ENCODE measurements at places on chromosomes 5 and 9.

DNA sequence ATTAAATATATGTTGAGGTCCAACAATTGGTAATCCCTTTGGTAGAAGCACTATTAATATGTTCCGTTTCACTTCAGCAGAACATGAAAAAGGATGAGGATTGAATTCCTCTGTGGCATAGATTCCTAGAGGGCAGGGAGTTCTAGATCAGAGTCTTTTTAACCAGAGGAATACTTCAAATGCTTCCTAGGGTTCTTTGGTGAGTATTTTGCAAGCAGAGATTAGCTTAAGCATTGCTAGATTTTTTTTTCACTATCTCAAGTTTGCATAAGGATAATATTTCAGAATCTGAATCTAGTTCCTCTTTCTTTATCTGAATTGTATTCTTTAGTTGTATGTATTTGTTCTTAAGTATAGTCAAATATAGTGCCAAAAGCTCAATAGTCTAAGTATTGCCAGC, 116.6 kb upstream of the ADAMTSL1 start:
- no peak for ATAC-seq

DNA sequence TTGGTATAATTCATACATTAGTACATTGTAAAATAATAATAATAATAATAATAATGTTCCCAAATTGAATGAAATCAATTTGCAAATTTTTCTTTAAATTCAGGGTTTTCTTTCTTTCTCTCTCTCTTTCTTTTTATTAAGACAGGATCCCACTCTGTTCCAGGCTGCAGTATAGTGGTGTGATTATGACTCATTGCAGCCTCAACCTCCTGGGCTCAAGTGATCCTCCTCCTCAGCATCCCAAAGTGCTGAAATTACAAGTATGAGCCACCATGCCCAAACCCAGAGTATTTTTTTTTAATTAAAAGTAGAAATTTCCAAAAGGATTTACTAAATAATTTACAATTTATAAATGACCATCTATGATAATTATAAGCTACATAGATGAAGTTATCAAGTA, 117.7 kb downstream of the HOMER1 start:
- ATAC-seq: no peak

DNA sequence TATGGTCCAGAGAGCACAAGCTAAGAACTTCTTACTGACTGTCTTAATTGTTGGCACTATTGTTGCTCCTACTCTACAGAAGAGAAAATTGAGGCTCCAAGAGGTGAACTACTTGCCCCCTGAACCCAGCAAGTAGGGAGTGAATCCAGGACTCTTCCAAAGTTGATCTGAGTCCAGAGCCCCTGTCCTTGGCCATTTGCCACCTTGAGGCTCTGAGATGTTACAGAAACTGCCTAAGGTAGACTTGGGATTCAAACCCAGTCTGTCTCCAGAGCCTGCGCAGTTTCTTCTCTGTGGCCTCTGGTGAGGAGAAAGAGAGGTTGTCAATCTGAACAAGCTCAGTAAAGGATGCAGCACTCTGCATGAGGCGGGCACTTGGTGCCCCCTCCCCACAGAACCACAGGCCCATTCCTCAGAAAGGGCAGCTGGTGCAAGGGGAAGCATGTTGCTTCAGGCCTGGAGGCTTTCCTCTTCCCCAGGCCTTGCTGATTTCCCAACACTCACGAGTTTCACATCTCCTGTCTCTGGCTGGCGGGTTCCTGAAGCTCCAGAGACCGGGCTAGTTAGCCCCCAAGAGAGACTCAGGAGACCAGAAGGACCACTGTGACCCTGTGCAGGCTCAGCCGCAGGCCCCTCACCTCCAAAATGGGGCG, 2.9 kb upstream of the LCP2 start:
- ATAC-seq: no peak

GRCh38 chr9:136278894-136279293, 25.0 kb downstream of the CCDC187 start:
- no peak for ATAC-seq

- ATAC-seq: no peak
Observed at GRCh38 chr9:109411798-109412352, 86.2 kb downstream of the PTPN3 start.

DNA sequence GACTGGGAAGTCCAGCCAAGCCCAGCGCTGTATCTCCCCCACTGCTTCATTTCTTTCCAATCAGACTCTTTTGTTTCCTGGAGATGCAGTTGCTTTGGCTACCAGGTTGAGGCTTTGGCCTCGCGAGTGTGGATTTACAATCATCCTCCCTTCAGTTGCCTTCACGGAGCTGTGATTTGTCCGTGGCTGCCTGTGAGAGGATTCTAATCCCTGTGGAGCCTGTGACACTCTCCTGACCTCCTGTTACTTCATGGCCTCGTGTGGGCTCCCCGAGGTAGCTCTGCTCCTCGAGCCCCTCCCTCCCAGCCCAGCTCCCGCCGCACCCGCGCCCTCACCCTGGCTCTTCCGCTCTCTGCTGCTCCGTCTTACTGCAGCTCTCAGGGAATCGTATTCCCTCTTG, 107.2 kb upstream of the STC2 start:
- peak; percentile 42 for ATAC-seq

DNA sequence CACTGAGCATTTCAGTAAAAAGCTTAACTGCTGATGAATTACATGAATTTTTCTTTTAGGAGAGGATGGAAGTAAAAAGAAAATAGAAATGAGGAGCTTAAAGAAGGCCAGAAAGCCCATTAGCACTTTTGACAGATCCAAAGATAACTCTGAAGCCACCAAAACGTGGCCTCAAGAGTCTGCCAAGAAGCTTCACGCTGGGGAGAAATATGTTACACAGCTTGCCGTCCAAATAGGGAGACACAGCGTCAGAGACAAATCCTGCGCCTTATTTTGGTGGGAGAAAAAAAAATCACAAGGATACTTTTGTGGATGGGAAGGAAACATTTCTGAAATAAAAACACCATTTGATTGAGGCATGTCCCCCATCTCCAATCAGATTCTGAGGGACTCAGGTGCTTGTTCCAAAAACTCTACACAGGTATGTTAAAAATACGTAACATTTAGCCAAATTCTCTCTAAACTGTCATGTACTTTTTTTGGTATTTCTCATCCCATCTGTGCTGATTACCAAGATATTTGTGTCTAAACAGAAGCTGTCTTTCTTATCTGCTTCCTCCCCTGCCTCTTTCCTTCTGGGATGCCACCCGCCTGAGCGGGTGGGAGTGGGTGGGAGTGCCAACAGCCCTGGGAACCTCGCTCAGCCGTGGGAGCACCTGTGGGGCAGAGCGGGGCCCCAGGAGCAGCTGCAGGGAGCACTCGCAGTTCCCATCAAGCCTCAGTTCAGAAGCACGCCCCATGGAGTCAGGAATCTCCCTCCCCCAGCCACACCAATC, 275.5 kb downstream of the DENND1A start:
- ATAC-seq: no peak

DNA sequence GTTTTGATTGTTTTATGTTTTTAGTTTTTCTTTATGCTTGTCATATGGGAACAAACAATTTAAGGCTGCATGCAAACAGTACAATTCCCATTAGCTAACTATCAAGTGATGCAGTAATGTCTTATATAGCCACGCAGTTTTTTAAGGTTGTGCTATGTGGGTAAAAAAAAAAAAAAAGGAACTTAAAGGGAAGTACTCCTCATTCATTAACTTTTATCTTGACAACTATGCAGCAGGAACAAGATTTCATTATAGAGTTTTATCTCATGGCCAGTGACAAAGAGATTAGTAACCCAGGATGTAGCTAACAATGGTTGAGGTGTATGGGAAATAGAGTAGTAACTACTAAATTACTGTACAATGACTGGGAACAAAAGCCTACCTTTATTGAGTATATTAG, 1008.2 kb upstream of the CDH9 start:
- ATAC-seq: no peak

GRCh38 chr5:93346301-93346700, 234.7 kb downstream of the NR2F1-AS1 start:
- ATAC-seq: no peak

DNA sequence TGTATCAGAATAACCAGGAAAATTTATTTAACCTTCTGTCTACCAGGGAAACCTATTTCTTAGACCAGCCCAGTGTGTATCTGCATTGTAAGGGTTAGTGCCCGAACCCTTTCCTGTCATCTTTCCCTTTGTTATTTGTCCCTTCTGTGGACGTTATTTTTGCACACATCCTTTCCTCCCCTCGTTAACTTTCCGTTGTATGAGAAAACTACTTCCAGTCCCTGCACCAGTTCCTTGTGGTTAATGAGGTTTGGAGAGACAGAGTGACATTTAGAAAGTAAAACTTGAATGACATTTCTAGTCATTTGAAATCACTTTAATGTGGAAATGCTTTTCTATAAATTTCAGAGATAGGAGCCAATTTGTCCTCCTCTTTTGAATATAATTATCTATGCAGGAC, 4.3 kb upstream of the IFNB1 start:
- no peak for ATAC-seq

- peak; percentile 80 for ATAC-seq
Observed at GRCh38 chr9:127035948-127036347, 86.5 kb downstream of the ANGPTL2 start.

DNA sequence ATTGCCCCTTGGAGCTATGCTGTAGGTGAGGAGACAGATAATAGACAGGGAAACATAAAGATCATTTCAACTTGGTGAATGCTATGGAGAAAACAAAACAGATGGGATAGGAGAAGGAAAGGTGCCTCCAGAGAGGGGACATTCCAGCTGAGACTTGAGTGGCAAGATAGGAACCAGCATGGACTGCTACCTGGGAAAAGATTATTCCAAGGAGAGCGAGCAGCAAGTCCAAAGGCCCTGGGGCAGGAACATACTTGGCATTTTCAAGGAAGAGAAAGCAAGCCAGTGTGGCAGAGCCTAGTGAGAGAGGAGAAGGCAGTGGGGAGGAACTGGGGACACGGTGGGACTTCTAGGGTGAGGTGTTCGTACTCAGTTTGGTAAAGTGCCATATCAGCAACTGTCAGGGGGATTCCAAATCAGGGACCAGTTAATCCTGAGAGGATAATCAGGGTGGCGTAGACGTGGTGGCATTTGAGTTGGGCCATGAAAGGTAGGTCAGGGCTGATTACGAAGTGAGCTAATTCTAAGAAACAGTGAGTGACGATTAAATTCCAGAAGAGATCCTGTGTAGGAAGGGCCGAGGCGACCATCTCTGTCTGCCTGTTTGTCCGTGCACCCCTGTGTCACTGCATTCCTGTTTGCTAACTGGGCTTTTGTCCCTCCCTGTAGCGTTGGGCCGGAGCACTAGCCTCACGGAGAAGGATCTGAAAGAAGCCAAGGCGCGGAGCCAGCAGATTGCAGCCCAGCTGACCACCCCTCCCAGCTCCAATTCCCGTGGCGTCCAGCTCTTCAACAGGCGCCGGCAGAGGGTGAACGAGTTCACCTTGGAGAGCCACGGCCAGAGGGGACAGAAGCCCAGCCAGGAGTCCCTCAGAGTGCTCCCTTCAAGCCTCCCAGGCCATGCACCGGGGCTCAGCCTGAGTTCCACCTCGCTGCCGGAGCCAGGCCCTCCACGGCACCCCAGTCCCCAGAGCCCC, 7.1 kb downstream of the SYNPO start:
- ATAC-seq: peak; percentile 17

DNA sequence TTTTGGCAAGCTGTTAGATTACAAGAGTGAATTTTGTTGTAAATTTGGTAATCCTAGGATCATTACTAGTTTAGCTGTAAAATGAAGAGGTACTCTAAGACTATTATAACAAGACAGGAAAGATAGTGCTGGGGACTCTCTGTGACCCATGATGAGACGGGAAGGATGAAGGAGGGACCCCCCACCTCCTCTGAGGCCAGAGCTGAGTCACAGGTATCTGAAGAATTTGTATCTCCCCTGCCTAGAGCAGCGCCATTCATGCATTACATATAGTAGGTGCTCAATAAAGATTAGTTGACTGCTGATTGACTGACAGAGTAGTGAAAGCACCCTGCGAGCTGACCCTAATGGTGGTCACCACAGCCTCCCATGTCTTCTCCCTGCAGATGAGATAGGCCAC, 202.8 kb downstream of the SNX18 start:
- ATAC-seq: no peak

DNA sequence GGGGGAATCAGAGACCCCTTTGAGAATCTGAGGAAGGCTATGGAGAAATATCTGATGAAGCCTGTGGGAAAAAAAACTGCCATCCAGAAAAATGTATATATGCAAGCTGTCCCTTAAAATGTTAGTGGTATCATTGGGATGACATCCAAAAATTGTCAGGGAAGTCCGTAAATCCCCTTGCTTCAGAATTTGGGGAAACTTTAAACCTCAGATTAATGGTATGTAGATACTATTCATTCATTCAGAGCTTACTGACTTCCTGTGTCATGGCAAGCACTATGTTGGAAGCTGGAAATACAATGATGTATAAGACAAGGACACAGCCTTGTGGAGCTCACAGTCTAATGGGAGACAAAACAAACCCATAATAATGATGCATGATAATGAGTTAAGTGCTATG, 10.9 kb upstream of the MOB3B start:
- ATAC-seq: no peak

DNA sequence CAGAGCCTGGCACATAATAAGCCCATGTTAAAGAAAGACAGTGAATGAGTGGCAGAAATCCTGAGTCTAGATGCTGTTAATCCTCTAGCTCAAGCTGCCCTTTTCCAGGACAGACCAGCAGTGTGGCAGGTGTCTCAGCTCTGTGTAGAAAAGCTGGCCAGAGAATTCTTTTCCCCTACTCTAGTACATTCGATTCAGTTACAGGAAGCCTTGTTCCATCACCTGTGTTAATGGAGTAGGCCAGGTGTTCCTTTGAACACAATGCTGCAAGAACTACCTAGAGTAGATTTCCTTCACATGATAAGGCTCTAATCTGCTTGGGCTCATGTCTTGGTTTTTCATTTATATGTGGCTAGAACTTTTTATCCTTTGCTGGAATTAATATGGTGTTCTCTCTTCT, 52.5 kb downstream of the NUP214 start:
- no peak for ATAC-seq

Measured in gastroesophageal sphincter (tissue), 4 donors.